ENCODE measurements at places on chromosomes 12 and 14.

- DNase-seq, result no peak
Measured at GRCh38 chr14:101587441-101587911, 26.2 kb downstream of the DIO3 start.

- no peak for DNase-seq
Measured at GRCh38 chr14:90892970-90893369, 76.7 kb upstream of the TTC7B start.

DNA sequence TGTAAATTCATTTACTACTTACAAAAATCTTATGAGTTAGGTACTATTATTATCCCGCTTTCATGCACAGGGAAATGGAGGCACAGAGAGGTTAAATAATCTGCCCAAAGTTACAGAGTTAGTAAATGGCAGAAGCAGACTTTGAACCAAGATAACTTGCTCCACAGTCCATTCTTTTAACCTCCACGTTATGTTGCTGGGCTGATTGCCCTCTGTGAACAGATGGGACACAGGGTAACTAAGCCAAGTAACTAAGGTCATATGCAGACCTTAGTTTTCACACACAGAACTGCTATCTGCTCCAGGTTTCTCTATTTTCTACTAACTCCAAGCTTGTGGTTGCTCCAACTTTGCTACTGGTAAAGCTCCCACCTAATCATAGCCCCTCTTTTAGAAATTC, 147.1 kb upstream of the IFNG-AS1 start:
- DNase-seq, result no peak

DNA sequence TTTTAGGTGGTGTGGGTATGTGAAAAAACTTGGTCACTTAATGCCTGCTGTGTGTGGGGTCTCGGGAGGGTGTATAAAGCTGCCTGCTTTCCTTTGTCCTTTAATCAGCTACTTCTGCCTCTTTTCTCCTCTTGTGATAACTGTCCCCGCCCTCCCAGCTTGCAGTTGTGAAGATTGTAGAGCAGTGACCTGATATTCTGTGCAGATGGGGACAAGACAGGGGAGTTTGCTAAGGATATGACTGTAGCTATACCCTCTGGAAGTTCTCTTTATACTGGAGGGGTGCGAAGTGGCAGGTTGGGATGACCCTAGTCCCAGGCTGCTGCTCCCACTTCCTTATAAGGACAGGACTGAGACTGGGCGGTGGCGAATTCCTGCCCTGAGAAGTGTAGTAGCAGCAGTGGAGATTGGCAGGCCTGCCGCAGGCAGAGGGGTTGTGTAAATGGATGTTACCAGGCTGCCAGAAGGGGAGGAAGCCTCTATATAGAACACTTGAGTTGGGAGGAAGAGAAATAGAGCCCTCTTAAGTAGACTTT, 835 bp downstream of the MYL6 start:
- DNase-seq, result no peak

DNA sequence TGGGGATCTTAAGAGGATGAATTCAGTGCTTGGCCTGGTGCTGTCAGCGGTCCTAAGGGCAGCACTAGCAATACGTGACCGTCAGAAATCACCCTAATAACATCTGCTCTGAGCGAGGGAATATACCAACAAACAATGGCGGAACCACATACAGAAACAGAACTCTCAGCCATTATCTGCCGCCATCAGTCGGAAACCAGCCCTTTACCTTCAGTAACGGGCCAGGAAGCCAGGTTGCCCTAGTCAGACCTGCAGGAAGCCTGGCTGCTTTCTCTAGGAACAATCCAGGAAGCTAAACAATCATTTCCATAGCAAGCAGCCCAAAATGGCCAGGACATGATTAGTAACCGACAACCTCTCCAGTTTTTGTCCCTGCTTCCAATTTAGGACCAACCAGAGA, 5.6 kb downstream of the CDCA4 start:
- no peak for DNase-seq

DNA sequence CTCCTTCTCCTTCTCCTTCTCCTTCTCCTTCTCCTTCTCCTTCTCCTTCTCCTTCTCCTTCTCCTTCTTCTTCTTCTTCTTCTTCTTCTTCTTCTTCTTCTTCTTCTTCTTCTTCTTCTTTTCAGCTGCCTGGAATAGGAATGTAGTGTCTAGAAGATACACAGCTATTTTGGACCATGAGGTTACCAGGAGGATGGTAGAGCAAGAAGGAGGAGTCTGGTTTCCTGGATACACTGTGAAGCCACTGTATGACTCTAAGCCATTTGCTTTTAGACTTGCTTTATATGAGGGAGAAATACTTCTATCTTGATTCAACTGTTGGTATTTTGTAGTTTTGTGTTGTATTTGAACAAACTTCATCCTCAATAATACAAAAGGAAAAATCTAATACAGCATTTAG, 3.0 kb upstream of the MYBPC1 start:
- no peak for DNase-seq

- no peak for DNase-seq
Measured at GRCh38 chr14:71139294-71139946, 232.2 kb downstream of the PCNX1 start.

DNA sequence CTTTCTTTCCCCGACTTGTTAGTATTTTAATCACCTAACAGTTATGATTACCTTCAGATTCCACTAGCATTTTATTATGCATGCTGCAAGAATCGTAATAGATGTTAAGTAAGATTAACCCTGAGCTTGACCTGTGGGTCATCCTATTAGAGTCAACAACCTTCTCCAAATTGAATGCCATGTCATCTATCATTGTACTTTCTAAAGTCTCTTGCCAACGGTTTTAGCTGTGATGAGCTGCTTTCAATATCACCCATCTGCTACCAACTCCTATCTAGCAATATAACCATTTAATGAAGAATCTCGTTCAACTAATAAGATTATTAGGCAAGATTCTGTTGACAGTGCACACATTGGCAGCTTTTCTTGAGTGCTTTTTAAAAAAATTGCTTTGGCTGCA, 33.7 kb downstream of the DACT1 start:
- no peak for DNase-seq

DNA sequence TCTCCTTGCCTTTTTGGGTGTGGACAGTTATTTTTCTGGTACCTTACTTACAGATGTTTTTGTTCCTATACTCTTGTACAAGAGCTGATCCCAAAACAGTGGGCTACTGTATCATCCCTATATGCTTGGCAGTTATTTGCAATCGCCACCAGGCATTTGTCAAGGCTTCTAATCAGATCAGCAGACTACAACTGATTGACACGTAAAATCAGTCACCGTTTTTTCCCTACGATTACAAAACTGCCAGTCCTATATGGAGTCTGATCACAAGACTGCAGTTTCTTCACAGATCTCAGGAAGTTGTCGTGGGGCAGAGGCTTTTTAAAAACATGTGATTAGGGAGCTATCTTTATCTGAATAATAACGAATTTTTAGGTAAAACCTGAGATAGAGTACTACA, 1.3 kb downstream of the LYSET start:
- DNase-seq, result no peak

GRCh38 chr12:113102811-113103210, 32.8 kb downstream of the RASAL1 start:
- DNase-seq, result no peak

GRCh38 chr12:52385226-52385702, at the start of gene KRT84:
Gene KRT84 (minus strand): TSS chr12:52385652. CDS start chr12:52385585, 67 bp downstream.
- no peak for DNase-seq

DNA sequence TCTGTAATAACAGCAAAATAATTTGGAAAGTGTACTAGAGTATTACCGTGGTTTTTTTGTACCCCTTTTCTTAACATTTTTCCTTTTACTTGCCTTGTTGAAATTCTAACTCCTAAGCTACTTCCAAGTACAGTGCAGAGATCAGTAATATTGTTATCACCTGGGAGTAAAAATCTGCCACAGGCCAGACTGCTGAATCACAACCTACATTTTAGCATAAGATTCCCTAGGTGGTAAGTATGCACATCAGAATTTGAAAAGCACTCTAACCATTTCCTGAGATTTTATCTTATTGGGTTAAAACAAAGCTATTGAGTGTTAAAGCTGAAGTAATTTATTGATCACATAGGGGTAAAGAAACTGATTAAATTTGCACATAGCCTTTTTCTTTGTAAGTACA, 55.2 kb upstream of the KCNH3 start:
- no peak for DNase-seq

- DNase-seq, result no peak
Measured at GRCh38 chr12:19572920-19573558, 133.7 kb downstream of the AEBP2 start.

GRCh38 chr14:20194101-20194500, 3.4 kb downstream of the OR11G2 start:
- DNase-seq, result no peak

DNA sequence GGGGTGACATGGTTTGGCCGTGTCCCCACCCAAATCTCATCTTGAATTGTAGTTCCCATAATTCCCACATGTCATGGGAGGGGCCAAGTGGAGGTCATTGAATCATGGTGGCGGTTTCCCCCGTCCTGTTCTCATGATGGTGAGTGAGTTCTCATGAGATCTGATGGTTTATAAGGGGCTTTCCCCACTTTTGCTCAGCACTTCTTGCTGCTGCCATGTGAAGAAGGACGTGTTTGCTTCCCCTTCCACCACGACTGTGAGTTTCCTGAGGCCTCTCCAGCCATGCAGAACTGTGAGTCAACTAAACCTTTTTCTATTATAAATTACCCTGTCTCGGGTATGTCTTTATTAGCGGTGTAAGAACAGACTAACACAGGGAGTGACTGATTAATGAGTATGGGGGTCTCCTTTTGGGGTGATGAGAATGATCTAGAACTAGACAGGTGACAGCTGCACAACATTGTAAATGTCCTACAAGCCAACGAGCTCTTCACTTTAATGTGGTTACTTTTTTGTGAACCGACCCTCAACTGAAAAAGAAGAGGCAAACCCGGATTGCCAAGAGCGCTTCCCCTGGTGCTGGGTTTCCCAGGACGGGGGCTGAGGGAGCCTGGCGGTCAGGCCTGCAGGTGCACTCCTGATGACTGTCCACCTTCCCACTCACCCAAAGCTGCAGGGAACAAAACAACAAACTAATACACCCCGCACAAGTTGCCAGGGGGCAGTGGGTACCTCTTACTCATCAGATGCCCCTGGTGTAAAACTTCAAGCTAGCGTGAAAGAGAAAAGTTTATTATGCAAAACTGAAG, 90.1 kb downstream of the NCOR2 start:
- DNase-seq, result no peak

DNA sequence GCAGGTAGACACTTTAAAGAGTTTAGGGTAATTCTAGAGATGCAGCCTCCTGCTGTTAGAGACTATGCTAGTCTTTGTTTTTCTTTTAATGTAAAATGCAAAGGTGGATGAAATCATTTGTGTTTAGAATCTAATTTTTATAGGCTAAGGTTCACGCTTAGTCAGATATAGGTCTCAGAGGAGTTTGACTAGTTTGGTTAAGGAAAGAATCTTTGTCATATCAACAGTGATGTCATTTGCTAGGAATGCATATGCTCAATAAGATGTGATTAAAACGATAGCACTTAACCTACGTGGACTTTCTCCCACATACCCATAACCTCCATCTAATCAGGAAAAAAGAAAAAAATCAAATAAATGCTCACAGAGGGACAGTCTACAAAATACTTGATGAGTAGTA, 859.3 kb upstream of the ATXN7L3B start:
- no peak for DNase-seq

GRCh38 chr12:117213295-117213808, 23.1 kb upstream of the FBXO21 start:
- DNase-seq, result no peak

- no peak for DNase-seq
Measured at GRCh38 chr12:131699434-131699833, 11.5 kb upstream of the SFSWAP start.

GRCh38 chr12:109494348-109494881, 17.0 kb downstream of the UBE3B start:
- no peak for DNase-seq

- no peak for DNase-seq
Measured at GRCh38 chr12:56804169-56804568, 41.0 kb downstream of the HSD17B6 start.

DNA sequence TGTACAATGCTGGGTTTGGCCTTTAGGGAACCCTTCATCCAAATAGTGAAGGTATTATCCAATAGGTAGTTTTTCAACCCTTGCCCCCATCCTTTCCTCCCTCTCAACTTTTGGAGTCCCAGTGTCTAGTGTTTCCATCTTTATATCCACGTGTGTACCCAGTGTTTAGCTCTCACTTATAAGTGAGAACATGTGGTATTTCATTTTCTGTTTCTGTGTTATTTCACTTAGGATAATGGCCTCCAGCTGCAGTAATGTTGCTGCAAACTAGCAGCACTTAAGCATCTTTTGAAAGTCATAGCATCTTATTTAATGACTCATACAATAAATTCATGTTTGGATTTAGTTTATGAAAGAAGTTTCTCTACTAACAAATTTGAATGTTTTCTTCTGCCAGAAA, 442.5 kb downstream of the NELL2 start:
- DNase-seq, result no peak

GRCh38 chr12:30012816-30013450, 229.2 kb upstream of the TMTC1 start:
- no peak for DNase-seq

DNA sequence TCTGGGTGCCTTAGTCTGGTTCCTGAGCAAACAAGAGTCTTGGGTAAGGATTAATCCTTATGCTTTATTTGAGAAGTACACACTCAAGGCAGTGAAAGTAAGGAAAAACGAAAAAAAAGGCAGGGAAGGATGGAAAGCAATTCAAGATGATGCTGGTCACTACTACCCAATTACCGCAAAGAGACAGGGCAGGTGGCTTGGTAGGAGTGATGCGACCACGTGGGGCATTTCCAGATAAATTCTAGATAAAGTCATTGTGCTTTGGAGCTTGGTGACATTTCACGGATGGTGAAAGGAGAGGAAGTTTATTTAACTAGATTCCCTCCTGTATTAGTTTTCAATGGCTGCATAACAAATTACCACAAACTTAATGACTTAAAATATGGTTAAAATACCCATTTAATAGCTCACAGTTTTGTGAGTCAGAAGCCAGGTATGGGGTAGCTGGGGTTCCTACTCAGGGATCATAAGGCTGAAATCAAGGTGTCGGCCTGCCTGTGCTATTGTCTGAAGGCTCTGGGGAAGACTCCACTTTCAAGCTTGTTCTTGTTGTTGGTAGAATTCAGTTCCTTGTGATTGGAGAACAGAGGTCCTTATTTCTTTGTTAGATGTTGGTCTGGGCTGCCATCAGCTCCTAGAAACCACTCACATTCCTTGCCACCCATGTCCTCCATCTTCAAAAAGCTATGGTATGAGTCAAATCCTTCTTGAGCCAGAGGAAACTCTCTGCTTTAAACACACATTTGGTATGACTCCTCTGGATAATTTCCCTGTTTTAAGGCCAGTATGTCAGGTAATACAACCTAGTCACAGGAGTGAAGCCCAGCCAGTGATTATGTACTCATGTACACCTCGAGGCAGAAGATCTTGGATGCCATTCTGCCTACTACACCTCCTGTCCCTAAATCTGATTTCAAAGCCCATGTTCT, 5.6 kb upstream of the HMGA2 start:
- no peak for DNase-seq

All from KG1 (cell line).